ENCODE measurements at places on chromosomes 5 and 9.

DNA sequence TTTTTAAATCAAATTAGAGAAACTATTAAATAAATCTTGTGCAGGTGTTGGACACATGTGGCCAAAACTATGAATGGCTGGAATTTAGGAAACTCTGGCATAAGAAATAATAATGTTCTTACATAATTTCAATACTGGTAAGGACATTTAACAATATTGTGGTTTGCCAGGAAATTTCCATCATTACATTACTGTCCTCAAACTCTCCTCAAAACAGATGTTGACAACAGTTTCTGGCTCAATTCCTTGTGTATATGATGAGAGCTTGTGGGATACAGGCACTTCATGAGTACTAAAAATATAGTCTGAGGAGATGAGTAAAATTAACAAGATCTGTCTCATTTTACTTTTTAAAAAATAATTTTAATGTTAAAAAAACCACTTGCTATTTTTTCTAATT lies 27.9 kb downstream of the MCTP1 start:
- no peak for DNase-seq

DNA sequence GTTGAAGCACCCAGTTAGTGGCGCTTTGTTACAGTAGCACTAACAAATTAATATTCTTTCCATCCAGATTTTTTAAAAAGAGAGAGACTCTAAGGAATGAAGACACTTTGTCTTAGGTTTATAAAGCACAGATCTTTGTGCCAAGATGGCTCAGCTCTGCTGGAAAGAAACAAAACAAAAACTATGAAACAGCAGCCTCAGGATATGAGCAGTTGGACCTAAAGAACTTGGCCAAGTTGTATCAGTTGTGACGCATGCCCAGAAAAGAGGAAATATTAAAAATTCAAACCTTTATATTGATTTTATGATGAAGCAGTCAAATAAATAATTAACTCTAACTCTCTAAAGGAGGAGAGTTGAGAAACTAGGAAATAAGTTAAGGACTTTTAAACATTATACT lies 427.2 kb downstream of the SPOCK1 start:
- DNase-seq = no peak

GRCh38 chr5:136015966-136016650 lies 12.7 kb upstream of the TGFBI start:
- no peak for DNase-seq

DNA sequence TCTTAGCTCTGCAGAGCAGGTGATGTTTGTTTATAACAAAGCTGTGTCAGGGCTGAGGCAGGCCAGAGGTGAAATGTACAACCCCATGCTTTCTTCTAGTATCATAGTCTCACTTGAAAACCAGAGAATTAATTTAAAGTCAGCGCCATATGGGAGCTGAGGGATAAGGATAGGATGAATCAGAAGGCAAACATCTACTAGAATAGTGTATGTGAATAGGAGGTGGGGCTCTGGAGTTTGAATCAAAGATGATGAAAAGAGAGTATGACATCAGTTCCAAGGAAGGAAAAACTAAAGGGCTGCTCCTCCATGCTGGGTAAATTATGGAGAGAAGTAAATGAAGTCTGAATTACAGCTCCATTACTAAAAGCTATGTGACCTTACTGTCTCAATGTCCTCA lies 441.5 kb downstream of the RASEF start:
- DNase-seq = no peak

DNA sequence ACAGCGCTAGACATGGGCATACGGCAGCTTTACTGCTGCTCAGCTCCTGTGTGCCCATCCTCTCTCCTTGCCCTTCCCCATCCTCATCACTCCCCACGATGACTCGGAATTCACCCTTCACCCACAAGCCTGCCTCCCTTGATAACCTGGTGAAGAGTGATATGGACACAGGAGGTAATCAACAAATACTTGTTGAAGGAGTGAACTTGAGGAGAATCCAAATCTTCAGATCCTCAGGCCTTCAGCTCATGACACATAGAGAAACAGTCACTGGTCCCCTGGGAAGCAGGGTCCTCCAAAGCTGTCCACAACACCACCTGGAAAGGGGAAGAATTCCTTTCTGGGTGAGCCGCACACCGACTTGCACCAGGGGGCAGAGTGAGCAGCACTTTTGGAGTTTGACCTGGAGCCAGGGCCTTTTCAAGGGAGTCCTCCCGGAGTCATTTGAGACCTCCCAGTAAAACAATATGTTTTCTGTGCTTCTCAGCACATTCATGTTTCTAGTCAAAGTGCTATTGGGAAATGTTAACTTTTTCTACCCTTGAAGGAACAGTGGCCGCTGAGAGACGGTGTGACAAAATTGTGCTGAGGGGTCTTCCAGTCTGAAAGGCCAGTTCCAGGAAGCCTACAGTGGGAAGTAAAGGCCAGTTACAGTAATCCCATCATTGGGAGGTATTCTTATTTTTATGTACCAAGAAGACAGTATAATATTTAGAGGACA lies 332.3 kb downstream of the CWC27 start:
- peak; percentile 69 for DNase-seq

DNA sequence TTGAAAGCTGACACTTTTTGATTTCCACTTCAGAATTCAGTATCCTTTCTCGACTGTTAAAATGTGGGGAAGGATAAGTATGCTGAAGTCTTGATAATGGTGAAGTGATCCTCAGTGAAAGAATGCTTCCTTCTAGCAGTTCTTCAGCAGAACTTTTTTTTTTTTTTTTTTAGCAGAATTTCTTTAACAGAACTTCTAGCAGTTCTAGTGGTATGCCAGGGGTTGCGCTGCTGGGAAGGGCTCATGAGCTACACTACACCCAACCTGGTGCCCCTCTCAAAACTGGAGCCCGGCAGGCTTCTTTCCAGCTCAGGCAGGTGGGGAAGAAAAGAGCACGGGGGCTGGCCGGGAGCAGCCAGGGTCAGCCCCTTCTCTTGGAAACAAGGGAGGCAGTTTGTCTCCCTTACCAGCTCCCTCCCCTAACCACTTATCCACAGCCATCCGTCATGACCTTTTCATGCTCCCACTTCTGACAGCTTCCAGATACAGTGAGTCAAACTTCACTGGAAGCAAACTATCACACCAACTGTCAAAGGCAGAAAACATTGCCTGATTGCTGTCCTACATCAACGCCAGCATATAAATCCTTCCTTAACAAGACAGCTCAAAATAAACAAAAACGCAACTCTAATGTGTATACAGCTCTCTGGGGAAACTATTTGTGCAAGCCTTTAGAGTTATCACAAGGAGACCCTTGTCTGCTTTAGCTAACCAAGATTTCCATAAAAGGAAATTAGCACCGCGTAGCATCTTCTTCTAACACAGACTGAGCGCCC lies 211.5 kb downstream of the GAPVD1 start:
- DNase-seq = peak; percentile 24

- no peak for DNase-seq
Measured at GRCh38 chr9:128006332-128006996, 25.7 kb upstream of the EEIG1 start.

GRCh38 chr5:116076496-116076895 lies 8.3 kb upstream of the COMMD10 start:
- DNase-seq = no peak

DNA sequence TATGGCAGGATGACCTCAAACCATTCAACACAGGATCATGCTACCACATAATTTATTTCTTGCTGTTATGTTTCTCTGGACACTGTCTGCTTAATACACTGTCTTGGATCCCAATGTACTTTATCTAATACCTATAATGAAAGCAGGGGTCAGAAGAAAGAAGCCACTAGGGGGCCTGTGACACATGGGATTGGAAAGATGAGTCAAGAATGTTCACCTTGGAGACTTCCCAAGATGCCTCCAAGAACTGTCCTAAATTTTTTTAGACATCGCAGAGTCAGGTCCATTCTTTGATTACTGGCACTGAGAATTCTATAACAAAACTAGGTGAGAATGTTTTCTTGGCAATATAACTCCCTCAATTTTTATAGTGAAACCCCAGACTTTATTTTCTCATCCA lies 305.8 kb upstream of the SMARCA2 start:
- DNase-seq = no peak
